KBM-7 (cell line): ENCODE measurements at places on chromosomes 16 and 17.

DNA sequence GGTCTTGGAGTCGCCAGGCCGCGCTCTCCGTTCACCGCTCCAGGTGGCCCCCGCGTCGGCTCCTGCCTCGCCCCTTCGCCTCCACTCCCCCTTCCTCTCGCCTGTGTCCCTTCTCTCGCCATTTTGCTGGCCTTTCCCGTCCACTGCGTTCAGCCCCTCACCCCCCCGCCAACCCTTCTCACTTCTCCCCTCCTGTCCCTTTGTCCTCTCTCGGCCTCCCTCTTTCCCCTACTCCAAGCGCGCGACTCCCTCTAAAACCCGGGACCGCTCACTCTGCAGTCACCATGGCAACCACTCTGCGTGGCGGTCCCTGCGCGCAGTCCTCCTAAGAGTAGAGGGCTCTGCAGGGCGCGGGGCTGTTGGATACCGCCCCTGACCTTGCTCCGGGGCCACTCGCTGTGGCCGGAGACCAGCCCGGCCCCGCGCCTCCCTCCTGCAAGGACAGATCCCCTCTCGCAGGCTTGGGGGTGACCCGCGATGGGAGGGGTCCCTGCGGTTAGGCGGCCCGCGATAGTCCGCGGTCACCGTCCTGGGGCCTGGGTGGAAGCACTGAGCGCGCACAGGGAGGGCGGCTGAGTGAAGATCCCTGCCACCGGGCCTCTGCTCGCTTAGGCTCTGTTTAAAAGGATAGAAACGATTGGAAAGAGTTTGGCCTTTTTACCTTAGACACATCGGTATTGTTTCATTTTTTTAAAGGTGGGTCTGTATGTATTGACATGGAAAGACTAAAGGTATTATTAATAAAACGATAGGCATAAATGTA, 454 bp downstream of the CCDC40 start:
- DNase-seq = no peak

DNA sequence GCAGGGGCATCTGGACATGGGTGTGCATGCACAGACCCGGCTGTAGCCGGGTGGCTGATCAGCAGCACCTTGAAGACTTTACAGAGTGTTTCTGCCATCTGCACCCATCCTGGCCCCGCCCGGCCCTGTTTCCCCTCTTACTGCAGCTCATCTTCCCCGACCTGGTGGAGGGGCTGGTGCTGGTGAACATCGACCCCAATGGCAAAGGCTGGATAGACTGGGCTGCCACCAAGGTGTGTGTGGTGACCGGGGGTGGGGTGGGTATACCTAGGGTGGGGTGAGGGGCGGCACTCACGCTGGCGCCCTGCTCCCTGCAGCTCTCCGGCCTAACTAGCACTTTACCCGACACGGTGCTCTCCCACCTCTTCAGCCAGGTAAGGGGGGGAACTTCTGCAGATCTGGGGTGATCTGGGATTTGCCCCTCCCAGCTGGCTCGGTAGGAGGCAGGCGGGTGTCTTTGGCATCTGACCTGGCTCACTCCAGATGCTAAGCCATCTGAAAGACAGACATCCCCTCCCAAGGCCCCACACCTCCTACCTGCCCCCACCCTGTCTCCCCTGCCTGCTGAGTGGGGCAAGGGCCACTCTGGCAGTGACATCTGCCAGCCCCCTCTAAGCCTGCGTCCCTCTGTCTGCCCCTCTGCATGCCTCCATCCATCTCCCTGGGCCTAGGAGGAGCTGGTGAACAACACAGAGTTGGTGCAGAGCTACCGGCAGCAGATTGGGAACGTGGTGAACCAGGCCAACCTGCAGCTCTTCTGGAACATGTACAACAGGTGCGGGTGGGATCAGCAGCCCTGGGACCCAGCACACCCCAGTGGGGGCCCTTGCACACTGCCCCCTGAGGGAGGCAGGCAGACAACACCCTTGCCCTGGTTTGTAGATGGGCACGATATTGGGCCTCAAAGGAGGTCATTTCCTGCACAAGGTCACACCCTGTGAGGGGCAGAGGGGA, 6.6 kb downstream of the NDRG4 start:
- DNase-seq = no peak

DNA sequence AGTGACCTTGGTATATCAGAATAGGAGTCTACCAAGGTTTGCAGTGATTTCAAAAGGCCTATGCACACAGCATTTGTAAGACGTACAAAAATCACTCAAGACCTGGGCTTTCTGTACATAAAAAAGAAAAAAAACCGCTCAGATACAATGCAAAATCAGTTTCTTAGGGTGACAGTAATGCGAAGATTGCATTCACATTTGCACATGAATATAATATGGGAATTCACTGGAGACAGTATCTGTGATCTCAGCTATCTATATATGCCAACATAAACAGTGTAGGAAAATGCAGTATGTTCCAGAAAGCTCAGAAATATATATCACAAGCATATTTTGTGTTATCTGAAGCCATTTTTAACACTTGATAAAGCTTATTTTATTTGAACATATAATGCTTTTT, 176.4 kb upstream of the MYOCD start:
- DNase-seq = no peak

- DNase-seq = no peak
Measured at GRCh38 chr17:28735242-28735722, 6.7 kb downstream of the NEK8 start.

- DNase-seq = no peak
Measured at GRCh38 chr17:5391678-5392077, 27.8 kb downstream of the NUP88 start.
